ENCODE measurements at places on chromosomes 6 and 20.
A peak's percentile ranks its signal among the peaks of the same experiment; 100 is the strongest.

GRCh38 chr6:166556863-166557322 is 29.6 kb downstream of the RAMACL start:
- no peak for DNase-seq

DNA sequence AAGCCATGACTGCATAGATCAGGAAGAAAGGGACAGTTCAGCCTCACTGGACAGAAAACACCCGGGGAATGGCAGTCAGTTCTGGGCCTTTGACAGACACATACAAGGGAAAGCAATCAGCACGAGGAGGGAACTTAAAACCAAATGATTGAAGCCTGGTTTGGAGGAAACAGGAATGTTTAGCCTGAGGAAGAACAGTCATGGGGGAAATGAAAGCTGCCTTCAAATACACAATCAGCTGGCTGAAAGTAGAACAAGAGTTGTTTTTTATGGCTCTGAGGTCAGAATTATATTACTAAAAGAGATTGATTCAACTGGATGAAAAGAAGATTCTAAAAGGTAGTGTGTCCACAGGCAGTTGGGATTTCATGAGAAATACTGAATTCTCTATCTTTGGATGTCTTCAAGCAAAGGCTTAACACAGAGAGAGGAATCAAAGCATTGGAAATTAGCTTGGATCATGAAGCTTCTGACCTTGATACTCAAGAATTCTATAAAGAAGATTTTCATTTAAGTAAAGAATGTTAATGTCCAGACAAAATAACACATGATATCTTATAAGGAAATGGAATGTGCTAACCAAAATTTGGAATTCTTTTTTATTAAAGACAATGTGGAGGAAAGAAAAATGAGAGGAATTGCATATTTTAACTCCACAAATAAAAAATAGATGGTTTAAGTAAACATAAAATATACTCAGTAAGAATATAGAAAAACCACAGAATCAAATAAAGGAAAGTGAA is 216.6 kb downstream of the IBTK start:
- no peak for DNase-seq

- DNase-seq: no peak
Measured at GRCh38 chr6:39906318-39906761, 27.9 kb downstream of the MOCS1 start.

DNA sequence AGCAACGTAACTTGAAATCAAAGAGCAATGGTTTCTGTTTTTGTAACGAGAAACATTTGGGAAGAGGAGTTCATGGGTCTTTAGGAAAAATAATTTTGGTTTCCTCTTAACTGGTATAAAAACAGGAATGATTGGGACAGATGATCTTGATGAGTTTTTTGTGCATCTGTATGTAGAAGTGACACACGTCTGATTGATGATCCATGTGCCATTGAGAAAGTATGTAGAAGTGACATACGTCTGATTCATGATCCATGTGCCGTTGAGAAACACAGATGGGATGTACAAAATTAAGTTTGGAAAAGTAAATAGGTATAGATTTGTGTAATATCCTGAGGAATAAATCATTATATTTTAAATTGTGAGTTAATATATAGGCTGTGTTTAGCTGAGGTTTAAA is 2.1 kb downstream of the KIAA1586 start:
- DNase-seq: no peak

GRCh38 chr6:72286911-72287311 is 335.0 kb upstream of the KCNQ5 start:
- DNase-seq: no peak

DNA sequence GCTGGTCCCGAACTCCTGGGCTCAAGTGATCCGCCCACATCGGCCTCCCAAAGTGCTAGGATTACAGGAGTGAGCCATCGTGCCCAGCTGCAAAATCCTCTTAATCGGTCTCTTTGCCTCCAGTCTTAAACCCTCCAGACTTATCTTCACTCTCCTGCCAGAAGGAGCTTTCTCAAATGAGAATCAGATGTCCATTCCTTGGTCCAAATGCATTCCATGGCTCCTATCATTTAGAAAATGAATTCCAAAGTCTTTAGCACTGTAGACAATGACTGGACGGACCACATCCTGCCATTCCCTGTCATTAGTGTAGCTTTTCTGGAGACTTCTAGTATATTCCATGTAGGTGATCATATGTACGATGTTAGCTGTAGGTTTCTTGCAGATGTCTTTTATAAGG is 141.9 kb downstream of the ID4 start:
- no peak for DNase-seq

- no peak for DNase-seq
Measured at GRCh38 chr6:96150431-96150830, 134.7 kb downstream of the FUT9 start.

DNA sequence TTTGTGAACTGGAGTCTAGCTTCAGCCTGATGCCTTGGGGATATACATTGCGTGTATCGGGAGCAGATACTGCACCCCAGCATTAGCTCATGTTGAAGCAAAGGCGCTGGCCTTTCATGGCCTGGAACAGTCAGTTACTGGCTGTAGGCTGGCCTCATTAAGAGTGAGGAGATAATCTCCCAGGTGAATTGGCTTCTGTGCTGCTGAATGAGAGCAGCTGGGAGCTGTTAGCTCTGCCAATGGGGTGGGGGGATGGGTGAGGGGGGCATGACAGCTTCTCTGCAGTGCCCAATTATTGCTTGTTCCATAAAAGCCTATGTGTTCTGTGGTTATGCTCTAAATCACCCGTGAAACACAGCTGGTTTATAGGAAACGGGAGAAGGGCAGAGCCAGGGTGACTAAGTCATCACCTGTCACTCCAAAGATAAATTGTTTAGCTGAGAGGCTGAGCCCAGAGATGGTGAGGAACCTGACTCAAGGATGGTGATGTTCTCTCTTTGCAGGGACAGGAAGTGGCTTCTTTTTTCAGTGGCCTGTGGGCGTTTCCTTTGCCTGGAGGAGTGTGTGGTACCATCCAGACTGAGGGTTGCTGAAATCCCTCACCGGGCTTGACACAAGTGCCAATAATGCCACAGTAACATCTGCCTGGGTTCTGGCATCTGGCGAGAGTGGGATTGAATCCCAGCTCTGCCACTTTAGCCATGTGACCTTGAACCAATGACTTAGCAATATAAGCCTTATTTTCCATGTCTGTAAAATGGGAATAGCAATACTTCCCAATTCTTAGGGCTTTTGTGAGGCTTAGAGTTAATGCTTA is 170.8 kb downstream of the BCAS1 start:
- DNase-seq: peak; percentile 64

- DNase-seq: no peak
Measured at GRCh38 chr6:81747327-81747726, 5.2 kb downstream of the TENT5A start.

- no peak for DNase-seq
Measured at GRCh38 chr6:83062225-83062624, 3.4 kb downstream of the UBE3D start.

DNA sequence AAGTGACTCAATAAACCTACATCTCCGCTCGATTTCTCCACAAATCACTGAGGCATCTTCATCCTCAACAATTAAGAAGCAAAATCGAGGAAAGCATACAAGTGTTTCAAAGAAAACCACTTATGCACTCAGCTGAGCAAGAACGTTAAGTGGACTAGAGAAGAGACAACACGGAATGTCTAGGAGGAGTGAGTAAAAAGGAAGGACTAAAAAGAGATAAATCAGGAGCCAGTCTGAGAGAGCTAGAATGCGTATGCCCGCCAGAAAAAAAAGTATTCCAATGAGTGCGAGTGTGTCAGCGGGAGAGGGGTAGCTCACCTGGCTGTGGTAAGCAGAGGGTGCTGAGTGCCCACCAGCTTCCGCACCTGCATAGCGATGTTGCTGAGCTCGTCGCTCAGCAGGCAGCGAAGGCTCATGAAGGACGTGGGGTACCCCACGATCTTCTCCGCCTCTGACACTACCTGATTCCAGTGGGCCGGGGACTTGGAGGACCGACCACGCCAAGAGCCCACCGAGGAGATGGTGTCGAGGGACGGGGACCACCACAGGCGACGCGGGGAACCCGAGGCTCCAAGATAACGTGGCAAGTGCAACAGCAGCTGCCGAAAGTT is 587 bp downstream of the PDSS2 start:
- DNase-seq: no peak

DNA sequence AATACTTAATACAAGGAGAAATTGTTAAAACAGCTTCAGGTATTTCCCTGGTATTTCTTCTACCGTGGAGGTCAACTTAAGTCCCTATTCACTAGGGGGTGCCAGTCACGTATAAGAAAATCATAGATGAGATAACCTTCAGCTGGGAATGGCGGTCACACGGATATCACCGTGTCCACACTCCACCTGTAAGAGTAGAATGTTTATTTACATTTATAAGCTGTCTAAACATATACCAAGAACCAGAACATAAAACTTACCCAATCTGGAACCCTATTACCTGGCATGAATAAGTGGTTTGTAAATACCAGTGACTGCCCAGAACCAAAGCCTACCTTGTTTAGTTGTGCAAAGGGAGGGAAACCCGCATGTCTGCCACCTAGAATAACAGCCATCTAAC is 1.9 kb upstream of the ELOVL4 start:
- peak; percentile 77 for DNase-seq
